CD4-positive, alpha-beta T cell treated with Interleukin-10 for 1 hour (primary cell): ENCODE measurements at places on chromosomes 3 and 15.

GRCh38 chr3:65044401-65044800 lies 356.6 kb upstream of the ADAMTS9 start:
- no peak for DNase-seq

DNA sequence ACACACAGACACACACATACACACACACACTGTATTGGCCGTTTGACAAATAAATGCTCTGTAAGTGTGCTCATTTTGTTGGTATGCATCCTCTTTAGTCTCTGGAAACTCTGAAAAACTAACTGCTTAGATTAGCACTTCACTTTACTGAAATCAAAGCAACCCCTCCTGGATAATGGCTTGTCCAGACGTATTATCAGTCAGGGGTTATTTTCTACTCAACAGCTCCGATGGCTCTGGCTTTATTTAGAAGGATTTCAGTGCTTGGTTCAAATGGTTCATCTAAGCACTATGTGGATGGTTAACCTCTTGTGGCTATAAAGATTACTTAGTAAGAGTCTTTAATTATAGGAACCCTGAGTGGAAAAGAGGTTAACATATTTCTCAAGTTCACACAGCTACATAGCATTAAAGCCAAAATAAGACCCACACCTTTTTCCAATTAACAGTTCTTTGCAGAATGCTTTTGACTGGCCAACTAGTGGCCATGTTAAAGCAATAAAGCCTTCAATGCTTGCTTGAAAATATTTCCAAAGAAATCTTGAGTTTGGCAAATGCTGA lies 516.1 kb upstream of the NAALADL2 start:
- no peak for DNase-seq

- DNase-seq, result no peak
Observed at GRCh38 chr3:45613791-45614190, 19.2 kb downstream of the LIMD1 start.

DNA sequence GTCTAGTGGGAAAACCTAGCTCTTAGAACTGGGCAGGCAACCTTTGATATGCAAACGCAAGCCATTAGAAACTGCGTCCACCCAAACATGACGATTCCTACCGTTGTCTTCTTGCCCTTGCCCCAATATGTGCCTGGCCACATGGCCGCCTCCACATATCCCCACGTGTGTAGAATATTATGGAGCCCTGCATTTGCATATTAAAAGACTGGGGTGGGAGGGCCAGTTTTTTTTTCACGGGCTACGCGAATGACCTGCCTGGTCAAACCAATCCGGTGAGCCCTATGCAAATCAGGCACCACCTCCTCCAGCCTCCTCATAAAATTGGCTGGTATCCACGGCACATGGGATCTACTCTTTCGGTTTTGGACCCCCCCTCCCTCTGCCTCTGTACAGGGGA lies 381.0 kb upstream of the RGMA start:
- no peak for DNase-seq

DNA sequence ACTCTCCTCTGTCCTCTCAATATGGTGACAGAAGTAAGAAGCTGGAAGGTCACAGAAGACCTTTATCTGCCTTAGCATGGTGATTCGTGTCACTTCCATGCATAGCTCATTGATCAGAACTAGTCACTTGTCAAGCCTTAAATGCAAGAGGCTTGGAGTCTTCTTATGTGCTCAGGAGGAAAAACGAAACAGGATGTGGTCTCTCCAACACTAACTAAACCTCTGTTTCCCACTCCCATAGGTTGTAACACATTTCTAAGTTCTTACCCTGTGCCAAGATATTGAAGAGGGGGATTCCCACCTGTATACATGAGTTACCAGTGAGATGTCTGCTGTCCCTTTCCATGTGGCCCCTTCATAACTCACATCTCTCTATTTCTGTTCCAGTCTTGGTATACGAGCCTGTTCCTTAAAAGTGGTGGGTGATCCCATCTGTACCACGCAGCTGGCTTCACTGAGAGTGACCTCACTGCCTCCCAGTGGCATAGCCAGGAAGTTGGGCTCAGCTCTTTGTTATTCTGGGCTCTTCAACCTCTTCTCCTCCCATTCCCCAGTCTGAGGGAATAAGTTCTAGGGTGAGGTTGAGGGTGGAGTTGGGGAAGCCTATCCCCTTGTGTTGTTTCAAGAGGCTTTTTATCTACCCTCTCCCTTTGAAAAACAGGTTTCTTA lies 203.2 kb upstream of the PPP2R3A start:
- DNase-seq, result no peak

DNA sequence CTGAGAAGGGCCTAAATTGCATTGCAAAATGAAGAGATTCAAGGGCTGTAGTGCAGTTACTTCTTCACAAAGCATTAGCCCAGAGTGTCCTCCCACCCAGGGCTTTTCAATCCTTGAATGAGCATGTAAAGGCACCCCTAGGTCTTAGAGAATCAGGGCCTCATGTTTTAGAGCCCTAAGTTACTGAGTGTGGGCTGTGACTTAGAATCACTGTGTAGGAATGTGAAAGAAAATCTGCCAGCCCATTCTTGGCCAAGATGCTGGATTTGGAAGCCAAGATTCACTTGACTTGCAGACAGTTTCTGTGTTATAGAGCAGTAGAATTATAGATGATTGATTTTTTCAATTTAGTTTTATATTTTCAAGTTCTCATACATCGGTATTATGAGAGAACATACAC lies 153.2 kb downstream of the MYRIP start:
- DNase-seq, result no peak

DNA sequence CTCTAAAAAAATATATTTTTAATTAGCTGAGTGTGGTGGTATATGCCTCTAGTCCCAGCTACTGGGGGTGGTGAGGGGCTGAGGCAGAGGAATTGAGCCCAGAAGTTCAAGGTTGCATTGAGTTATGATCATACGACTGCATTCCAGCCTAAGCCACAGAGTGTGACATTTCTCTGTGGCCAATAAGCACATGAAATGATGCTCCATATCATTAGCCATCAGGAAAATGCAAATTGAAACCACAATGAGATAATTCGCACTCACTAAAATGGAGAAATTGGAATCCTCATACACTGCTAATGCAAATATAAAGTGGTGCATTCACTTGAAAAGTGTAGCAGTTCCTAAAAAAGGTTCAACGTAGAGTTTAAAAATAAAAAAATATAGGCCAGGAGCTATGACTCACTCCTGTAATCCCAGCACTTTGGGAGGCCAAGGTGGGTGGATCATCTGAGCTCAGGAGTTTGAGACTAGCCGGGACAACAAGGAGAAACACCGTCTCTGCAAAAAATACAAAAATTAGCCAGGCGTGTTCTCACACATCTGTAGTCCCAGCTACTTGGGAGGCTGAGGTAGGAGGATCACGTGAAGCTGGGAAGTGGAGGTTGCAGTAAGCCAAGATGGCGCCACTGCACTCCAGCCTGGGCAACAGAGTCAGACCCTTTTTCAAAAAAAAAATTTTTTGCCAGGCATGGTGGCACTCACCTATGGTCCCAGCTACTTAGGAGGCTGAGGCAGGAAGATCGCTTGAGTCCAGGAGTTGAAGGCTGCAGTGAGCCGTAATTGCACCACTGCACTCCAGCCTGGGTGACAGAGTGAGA lies 35.2 kb downstream of the IFT122 start:
- DNase-seq, result no peak

DNA sequence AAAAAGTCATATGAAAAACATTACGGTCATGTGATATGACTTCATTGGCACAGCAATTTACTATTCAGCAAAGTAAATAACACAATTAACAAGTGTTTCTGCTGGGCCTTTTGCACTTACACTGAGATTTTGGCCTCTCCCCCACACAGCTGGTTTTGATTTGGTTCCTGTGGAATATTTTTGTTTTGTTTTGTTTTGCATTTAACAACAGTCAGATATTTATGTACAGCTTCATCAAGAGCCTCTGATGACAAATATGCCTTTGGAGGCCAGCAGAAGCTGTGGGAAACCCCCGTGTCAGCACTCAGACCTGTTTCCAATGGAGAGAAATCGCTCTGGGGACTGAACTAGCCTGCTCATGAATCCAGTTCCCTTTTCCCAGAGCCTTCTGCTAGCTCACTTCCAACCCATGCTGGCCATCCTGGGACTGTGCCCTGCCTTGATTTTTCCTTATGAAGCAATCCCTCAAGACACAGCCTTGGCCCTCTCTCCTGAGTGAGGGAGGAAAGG lies 161.9 kb downstream of the ATG7 start:
- DNase-seq, result no peak

DNA sequence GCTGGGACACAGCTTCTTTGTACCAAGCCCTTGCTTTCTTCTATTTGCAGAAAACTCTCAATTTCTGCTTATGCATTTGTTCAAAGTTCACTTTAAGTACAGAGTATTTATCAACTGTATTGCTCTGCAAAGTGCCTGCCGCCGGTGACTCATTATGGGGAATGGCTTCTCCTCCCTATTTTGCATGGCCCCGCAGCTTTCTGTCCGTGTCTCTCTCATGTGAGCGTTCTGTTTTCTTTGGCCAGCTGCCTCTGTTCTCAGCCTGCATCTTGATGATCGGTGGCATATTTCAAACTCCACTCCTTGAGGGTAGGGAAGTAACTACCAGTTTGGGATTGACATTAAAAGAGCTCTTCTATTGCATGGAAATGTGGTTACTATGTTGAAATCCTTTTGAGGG lies 28.6 kb upstream of the ST8SIA2 start:
- DNase-seq, result no peak

- DNase-seq, result peak; percentile 5
Observed at GRCh38 chr3:194871143-194871863, 185.6 kb downstream of the FAM43A start.

DNA sequence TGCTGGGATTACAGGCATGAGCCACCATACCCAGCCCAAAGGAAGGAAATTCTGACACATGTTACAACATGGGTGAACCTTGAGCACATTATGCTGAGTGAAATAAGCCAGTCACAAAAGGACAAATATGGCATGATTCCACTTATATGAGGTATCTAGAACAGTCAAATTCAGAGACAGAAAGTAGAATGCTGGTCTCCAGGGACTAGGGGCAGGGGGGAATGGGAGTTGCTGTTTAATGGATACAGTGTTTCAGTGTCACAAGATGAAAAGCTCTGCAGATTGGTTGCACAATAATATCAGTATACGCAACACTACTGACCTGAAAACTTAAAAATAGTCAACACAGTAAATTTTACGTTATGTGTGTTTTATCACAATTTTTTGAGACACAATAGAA lies 4.1 kb downstream of the SPATA12 start:
- no peak for DNase-seq

DNA sequence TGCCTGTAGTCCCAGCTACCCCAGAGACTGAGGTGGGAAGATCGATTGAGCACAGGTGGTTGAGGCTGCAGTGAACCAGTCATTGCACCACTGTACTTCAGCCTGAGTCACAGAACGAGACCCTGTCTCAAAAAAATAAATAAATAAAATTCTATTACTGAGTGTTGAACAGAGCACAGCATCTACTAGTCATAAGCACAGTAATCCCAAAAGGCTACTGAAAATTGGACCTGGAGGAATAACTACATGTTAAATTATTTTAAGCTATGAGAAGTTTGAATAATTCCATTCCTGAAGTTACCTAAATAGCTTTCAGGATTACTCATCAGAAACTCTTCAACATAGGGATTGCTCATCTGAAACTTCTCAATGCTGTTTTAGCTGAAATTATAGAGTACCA lies 43.4 kb downstream of the ARMC8 start:
- no peak for DNase-seq

- no peak for DNase-seq
Observed at GRCh38 chr15:85120351-85121113, 138.9 kb downstream of the PDE8A start.

DNA sequence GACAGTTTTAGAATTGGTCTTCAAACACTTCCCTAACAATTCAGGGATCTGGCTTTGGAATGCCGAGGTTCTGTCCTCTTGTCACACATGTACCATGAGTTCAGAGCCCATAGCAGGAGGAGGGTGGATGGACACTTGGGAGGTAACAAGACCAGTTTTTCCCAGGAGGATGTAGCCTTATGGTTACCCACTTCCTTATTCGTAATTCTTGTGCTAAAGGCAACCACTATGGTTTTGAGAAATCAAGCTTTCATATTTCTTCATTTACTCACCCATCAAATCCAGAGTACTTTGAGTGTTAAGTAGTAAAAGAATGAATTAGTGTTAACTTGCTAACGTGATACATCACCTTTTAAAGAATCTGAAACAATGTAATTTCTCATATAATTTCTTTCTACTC lies 479.6 kb upstream of the ALCAM start:
- DNase-seq, result no peak

DNA sequence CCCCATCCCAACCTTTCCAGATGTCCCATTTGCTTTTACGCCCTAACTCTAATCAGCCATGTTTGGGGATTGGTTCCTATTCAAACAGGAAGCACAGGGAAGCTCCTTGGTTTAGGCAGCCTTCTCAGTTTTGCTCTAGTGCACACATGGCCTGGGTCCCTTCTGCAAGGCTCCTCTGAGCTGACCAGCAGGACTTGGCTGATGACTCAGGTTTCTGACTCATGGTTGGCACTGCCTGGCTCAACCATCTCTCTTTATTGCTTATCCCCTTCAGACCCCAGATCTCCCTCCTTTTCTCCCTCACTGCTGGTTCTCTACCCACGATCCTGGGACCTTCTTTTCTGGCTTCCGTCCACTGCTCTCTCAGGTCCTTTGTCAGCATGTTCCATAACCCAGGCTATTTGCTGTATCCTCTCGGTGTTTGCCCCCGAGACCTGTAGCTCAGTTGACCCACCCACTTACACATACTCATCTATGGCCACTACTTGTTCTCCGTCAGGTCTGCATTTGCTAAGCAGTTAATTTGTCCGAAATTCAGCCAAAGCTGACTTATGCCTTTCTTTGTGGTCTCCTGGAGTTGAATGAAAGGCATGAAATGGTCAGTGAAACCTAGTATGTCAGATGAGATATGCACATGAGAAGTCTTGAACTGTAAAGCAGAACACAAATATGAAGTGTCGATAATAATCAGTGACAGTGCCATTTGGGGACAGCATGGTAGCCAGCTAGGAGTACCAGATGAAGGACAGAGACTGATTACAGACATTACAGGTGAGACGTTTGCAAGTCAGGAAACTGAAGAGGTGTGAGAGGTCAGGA lies 323.5 kb upstream of the ROPN1 start:
- no peak for DNase-seq

DNA sequence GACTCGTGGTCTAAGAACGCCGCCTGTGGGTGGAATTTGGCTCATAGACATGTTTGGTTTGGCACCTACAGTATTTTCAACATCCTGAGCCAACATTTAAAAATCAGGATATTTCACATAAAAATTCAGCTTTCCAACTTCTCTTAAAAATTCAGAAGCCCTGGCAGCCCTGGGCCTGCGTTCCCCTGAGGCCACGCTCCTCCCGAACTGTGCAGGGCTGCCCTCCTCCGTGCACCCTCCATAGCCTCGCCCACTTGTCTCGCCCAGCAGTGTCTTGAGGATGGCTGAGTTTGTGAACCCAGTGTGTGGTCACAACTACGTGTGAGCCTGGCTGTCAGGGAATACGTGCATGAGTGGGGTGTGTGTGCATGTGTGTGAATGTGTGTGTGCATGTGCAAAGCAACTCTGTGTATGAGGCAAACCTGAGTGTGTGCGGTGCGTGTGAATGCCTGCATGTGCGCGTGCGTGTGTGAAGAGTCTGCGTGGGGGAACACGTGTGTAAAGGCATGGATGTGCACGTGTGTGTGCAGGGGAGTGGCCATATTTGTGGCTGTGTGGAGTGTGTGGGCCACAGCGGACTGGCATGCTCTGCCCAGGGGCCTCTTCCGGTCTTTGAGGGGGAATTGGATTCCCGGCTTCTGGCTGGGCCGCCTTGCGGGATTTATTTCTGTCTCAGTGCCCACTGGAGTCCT lies 30.9 kb downstream of the PTH1R start:
- DNase-seq, result no peak
